Activated T-helper 1 cell treated with Interleukin-2 at 50 U/mL for 16 hours (primary cell): ENCODE measurements at places on chromosomes 13 and 19.
A peak's percentile ranks its signal among the peaks of the same experiment; 100 is the strongest.

GRCh38 chr19:22257381-22257780 lies 28.9 kb upstream of the ZNF729 start:
- DNase-seq: no peak

GRCh38 chr19:8044018-8044417 lies 8.5 kb upstream of the CCL25 start:
- DNase-seq: no peak

GRCh38 chr19:30649934-30650614 lies 277.9 kb downstream of the ZNF536 start:
- DNase-seq: no peak

GRCh38 chr13:35621989-35622388 lies 145.5 kb upstream of the MAB21L1 start:
- no peak for DNase-seq

DNA sequence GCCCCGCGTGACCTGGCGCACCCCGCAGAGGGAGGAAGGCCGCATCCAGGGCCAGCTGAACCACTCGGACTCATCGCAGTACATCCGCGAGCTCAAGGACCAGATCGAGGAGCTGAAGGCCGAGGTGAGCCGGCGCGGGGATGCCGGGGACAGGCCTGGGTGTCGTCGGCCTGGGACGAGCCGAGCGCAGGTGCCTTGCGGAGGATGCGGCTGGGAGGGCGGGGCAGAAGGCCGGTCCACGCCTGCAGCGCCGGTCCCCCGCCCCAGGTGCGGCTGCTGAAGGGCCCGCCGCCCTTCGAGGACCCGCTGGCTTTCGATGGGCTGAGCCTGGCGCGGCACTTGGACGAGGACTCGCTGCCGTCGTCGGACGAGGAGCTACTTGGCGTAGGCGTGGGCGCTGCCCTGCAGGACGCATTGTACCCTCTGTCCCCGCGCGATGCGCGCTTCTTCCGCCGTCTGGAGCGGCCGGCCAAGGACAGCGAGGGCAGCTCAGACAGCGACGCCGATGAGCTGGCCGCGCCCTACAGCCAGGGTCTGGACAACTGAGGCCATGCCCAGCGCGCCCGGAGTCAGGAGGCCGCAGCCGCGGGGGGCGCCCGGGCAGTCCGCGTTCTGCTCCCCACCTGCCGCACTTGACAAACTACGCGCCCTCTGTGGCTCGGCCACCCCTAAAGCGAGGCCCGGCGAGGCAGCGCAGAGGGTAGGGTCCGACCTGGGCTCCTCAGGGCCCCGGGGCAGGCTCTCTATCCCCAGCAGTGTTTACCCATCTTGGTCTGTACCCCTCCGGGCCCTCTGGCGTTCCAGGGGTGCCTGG lies 10.8 kb downstream of the PRR36 start:
- no peak for DNase-seq

DNA sequence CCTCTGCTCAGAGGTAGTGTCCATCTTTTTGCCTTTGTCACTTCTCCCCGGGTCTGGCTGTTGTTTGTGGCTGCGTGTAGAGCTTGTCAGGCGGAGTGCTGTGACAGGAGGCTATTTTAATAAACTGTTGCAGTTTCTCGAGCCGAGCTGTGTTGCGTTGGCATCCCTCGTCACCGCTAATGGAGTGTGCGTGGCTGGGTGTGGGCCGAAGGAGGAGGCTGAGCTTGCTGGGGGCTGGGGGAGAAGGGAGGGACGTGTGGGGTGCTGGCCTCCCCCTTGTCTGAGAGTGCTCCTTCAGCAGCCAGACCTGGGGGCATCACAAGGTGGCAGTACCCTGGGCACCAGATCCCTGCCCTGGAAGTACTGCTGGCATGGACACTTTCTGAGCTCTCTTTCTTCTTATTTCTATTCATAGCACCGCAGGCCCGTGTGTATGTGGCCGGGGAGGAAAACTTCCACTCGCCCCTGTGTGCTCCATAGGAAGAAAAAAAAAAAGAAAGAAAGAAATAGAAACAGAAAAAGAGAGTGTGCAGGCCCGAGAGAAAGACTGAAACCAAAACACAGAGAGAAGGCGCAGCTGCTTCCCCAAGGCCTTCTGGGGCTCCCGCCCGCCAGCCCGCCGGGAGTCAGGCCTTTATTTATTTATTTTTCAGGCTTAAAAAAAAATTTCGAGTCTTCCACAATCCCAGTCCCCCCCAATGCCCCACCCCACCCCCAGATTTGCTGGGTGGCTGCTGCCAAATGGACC lies 27.0 kb downstream of the NFIX start:
- DNase-seq: no peak

DNA sequence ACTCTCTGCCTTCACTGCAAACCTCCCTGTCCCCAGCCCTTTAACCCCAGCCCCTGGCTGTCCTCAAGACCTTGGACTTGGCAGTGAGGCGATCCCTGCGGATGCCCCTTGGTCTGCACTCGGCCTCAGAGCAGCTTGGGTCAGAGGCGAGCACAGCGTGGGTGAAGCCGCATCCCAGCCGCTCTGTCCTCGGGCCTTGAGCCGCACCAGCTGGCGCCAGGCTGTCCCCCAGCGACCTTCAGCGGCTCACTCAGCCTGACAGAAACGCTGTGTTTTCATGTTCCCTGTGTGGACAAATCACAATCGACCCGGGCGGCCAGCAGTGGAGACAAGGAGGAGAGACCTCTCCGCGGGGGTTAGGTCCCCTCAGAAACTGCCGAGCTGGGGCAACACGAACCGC lies 52.0 kb downstream of the GNG7 start:
- no peak for DNase-seq

DNA sequence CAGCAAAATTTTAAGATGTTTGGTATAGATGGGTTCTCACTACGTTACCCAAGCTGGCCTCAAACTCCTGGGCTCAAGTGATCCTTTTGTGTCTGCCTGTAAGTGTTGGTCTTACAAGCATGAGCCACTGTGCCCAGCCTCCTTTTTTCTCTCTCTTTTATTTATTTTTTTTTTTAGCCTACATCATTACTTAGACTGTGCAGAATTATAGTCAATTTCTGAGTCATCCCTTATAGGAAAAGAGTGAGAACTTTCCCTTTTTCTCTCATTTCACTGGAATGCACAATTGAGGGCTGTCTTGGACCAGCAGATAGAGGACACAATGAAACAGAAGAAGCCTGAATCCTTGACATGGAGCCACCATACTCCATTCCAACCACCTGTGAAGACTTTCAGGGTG lies 13.3 kb downstream of the TSKS start:
- no peak for DNase-seq

- peak; percentile 24 for DNase-seq
These were observed 569 bp upstream of the MCF2L start for GRCh38 chr13:112968380-112968909.

DNA sequence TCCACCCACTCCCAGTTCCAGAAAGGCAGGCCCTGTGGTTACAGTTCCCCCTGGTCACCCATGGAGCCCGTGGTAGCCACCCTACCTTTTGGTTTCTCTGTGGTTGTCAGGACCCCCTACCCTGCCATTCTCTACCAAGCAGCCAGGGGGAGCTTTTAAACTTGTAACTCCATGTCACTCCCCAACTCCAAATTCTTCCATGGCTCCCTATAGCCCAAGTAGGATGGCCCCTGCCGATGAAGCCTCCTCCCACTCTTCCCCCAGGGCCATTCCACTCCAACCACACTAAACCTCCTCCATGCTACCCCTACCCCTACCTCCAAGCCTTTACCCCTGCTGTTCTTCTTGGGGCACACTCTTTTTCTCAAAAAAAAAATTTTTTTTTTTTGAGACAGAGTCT lies 2.2 kb downstream of the S1PR2 start:
- no peak for DNase-seq

GRCh38 chr13:29917650-29918049 lies 67.2 kb upstream of the UBL3 start:
- no peak for DNase-seq

GRCh38 chr13:78592584-78592983 lies 10.8 kb downstream of the POU4F1 start:
- no peak for DNase-seq

- peak; percentile 91 for DNase-seq
These were observed at the start of gene URI1 for GRCh38 chr19:29941828-29942403. Gene URI1 (plus strand): TSS chr19:29942239. CDS start chr19:29942548, 309 bp downstream.

- peak; percentile 27 for DNase-seq
These were observed at the start of gene CEACAM21 for GRCh38 chr19:41575998-41576397. Gene CEACAM21 (plus strand): TSS chr19:41576166. CDS start chr19:41576275, 109 bp downstream.

GRCh38 chr19:18795540-18795939 lies 4.4 kb upstream of the COMP start:
- DNase-seq: no peak

DNA sequence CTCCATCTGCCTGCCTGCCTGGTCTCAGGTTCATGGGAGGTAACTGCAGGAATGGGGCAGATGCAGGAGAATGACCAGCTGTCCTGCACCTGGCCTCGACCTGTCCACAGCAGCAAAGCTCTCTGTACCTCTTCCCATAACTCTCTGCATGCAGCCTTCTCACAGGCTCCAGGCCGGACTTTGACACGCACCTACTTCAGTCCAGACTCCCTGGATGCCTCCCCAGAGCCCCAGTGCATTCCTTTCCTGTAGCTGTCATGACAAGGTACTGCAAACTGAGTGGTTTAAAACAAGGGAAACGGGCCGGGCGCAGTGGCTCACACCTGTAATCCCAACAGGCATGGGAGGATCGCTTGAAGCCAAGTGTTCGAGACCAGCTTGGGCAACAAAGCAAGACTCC lies 3.3 kb downstream of the NANOS2 start:
- no peak for DNase-seq

GRCh38 chr13:50923272-50923671 lies 13.7 kb downstream of the RNASEH2B start:
- no peak for DNase-seq

- no peak for DNase-seq
These were observed 70.5 kb downstream of the GADD45B start for GRCh38 chr19:2546128-2547032.

DNA sequence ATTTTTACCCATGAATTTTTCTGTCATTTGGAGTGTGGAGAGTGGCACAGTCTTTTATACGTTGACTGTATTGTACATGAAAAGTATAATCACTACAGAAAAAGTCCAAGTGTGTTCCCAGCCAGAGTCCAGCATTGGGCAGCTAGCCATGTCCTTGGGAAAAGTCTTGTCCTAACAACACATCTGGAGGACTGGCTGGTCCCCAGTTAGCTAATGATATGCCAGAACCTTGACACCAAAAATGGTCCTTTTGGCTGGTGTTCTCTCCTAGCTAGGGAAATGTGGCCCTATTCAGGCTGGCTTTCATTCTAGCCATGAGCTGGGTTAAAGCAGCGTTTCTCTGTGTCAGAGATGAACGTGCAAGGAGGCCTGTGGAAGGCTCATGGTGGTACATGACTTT lies 98.9 kb downstream of the ESD start:
- DNase-seq: no peak

- no peak for DNase-seq
These were observed 16.4 kb upstream of the EMP3 start for GRCh38 chr19:48308631-48309586.

- DNase-seq: peak; percentile 33
These were observed 2.9 kb downstream of the LDLR start for GRCh38 chr19:11092181-11092538.

GRCh38 chr19:5645409-5645808 lies 22.5 kb downstream of the SAFB start:
- DNase-seq: no peak
